ENCODE measurements at places on chromosomes 1 and 21.

GRCh38 chr21:42153046-42153686 is 65.8 kb upstream of the ABCG1 start:
- DNase-seq = no peak

DNA sequence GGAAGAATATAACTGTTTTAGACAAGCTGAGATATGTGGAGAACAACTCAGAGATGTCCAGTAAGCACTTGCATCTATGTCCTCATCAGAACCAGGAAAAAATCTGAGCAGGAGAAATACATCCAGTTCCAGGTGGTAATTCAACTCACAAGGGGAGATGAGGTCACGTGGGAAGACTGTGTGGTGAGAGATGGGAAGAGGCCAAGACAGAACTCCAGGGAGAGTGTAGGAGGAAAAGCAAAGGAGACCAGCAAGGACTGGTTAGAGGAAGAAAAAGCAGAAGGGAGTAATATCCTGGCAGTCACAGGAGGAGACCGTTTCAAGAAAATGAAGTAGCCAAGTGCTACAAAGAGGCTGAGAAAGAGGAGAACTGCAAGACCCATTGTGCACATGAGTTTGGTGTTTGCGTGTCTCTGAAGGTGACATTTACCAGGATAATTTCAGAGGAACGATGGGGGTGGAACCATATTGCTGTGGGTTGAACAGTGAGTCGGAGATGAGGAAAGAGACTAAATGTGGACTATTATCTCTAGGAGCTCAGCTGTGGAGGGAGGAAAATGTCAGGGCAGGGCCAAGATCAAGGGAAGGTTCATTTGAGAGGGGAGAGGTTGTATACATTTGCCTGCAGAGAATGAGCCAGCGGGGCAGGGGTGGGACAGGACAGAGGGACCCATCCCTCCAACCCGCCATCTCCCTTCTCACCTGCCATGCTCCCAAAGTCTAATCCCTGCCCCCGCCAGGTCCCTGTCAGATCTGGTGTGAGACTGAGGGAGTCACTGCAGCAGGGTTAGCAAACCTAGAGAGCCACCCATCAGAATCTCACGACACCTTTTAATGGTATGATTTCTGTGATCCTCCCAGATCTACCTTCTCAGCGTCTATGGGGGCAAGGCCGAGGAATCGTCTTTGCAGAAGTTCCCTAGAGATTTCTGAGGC is 24.9 kb downstream of the SUSD4 start:
- DNase-seq = no peak

DNA sequence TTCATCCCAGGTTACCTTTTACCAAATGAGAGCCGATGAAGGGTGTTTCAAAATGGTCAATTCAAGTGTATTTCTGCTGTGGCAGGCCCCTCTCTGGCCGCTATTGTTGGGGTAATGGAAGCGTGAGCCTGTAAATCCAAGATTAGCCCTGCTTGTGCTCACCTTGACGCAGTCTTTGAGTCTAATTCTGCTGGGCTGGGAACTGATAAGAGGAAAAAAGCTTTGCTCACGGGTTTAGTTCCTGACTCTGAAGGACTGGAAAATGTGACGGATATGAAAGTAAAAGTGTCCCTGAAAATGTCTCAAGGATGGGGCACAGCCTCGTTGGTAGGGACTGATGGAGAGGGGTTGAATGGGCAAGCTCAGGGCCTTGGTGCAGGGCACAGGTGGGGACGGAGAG is 125.9 kb upstream of the GALNT2 start:
- DNase-seq = no peak

- peak; percentile 40 for DNase-seq
Measured at GRCh38 chr1:31739346-31739745, 24.8 kb downstream of the ADGRB2 start.

GRCh38 chr1:16980473-16981268 is at the start of gene MFAP2:
TSS of gene MFAP2 (minus strand) at chr1:16980620. CDS start at chr1:16978273, 2,347 bp downstream.
- no peak for DNase-seq

DNA sequence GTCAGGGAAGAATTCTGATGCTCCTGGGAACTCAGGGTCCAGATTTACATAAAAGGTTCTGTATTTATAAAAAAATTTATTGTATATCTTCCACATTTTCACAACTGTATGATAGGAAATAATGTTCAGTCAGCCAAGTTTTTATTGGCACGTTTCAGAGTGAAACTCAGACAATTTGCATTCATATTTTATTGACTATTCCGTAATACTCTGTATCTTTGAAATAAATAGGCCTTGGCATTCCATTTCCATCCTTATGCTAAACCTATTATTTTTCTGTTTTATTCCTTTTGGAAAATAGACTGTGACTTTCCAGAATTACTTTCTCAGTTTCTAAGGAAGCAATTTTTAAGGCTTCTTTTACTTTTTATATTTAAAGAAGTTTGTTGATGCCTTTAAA is 329.0 kb downstream of the OLFM3 start:
- DNase-seq = no peak

DNA sequence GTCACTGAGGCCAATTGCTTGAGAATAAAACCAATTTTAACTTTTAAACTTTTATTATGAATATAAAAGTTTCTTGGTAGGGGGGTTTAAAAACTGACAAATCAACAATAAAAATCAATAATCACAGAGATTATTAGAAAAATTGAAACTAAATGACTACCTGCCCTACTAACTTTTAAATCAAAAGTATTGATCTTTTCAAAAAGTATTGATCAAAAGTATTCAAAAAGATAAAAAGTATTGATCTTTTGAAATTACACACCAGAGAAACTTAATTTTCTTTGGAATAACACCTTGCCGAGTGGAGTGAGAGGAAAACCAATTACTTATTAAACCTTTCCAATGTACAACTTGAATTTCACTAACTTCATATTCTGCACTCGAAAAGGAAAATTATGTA is 2.2 kb downstream of the SLC30A1 start:
- DNase-seq = no peak

DNA sequence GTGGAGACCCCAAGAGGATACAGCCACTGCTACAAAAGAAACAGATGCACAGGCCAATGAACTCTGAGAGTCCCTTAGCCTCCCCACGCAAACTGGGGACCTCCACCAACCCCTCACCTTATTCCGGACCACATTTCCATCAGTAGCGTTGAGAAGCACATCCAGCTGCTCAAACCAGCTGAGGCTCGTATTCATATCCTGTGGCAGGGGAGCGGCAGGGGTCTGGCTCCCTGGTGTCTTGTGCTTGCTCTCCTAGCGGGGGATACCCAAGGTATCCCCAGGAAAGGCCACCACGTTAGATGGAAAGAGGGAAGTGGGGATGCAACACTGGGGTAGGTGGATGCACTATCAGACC is 481 bp downstream of the CCDC163 start:
- DNase-seq = no peak

DNA sequence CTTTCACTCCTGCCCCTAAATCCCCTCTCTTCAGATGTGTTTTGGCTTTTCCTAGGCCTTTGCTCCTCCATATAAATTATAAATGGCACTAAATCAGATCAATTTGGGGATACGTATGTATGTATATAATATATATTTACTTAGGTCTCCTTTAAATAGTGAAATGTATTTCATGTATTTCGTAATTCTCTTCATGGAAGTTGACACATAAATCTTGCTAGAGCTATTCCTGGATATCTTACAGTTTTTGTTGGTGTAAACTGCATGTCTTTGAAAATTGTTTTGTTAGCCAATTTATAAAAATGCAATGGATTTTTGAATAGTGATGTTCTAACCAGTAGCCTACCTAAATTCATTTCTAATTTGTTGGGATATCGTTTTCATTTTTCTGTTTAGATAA is 9.0 kb downstream of the RPF1 start:
- no peak for DNase-seq

DNA sequence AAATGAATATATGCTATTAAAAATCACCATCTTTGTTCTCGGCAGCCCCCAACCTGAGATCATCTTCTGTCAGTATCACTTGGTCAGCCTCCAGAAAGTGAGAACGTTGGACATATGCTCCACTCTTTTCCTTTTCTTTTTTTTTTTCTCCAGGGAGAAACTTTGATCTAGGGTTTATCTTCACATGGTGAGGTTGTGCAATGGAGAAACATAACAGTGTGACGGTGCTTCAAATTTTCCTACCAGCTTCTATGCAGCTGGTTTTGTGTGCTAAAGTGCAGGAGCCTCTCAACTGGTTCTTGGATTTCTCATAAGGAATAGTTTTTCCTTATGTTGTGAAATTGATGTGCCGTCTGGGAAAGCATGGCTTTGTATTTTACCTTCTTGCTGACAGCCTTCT is 1202.9 kb downstream of the NCAM2 start:
- no peak for DNase-seq

DNA sequence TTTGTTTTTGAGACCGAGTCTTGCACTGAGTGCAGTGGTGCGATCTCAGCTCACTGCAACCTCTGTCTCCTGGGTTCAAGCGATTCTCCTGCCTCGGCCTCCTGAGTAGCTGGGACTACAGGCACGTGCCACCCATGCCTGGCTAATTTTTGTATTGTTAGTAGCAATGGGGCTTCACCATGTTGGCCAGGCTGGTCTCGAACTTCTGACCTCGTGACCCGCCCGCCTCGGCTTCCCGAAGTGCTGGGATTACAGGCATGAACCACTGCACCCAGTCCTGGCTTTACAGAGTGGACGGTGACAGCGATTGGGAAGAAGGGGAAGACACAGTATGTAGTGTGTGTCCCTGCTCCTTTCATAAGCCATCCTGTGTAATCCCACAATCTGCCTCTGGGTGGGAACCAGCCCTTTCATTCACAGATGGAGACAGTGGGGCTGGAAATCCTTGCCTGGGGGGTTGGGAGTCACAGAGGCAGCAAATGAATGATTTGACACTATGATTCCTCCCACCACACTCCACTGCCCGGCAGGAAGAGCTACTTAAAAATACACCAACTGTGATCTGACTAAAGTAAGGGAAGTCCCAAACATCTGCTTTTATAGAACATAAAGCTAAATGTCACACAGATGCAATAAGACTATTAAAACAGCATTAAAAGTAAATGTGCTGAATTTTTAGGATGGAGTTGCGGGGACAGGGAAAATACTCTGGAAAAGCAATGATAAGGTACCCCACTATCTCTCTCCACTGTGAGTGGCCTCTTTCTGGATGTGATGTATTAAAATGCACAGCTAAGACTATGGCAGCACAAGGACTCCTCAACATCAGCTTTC is 4.5 kb downstream of the PARP1 start:
- DNase-seq = no peak

DNA sequence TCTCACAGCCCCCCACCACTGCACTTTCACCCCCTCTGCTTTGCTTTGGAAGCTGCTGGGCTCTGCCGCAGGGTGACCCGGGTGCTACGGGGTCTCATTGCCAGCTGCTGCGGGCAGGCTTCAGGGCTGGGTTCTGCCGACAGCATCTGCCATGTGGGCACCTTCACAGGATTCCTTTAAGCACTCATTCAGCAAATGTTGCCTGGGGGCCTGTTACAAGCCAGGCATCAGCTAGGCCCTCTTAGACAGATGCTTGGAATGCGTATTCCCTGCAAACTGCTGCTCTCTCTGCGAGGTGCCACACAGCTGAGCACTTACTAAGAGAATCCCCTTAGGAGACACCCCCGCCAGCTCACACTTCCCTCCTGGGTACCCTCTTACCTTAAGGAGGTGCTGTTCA is 29.2 kb downstream of the COL16A1 start:
- no peak for DNase-seq

GRCh38 chr1:179016706-179017382 is 8.8 kb upstream of the FAM20B start:
- no peak for DNase-seq

DNA sequence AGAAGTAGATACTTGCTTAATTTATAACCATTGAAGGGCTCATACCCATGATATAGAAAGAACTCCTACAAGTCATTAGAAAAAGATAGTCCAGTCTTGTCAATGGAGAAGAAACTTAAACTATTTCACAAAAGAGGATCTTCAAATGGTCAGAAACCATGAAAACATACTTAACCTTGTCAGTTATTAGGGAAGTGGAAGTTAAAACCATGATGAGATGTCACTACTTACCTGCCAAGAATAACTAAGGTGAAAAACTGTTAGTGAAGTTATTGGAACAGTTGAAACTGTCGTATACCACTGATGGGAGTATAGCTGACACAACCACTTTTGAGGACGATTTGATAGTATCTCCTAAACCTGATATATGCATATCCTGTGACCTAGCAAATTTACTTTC is 46.8 kb downstream of the OSBPL9 start:
- DNase-seq = no peak

- no peak for DNase-seq
Measured at GRCh38 chr1:84918726-84919336, 25.8 kb upstream of the LPAR3 start.

GRCh38 chr1:198549866-198550265 is 9.4 kb upstream of the ATP6V1G3 start:
- no peak for DNase-seq

GRCh38 chr1:182054698-182055326 is 6.7 kb downstream of the ZNF648 start:
- peak; percentile 45 for DNase-seq

GRCh38 chr1:78146205-78146771 is 100.5 kb downstream of the GIPC2 start:
- DNase-seq = no peak

DNA sequence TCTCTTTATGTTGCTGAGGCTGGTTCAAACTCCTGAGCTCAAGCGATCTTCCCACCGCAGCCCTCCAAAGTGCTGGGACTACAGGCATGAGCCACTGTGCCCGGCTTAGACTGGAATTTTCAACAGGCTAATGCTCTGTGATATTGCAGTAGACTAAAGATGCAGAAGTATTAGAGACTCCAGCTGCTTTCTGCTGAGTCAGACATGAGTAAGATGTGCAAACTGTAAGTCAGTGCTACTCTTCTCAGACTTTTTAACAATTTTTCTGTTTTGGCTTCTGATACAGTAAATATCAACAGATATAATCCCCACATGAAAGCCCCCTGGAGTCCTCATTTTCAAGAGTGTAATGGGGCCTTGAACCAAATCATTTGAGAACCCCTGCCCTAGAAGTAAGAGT is 29.3 kb upstream of the NLRP3 start:
- DNase-seq = no peak

DNA sequence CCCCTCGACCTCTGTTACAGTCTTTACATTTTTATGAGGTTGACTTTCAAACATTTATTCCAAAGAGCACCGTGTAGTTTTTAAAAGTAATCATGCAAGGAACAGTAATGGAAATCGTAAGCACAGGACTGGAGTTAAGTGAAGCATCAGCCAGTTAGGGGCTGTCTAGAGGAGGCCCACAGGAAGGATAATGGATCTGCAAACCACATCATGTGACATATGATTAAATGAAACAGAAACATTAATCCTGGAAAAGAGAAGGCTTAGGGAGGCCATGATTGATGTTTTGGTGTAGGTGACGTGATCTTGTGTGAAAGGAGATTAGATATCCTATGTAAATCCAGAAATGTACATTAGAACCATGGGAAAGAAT is 25.0 kb downstream of the RGS7 start:
- no peak for DNase-seq

DNA sequence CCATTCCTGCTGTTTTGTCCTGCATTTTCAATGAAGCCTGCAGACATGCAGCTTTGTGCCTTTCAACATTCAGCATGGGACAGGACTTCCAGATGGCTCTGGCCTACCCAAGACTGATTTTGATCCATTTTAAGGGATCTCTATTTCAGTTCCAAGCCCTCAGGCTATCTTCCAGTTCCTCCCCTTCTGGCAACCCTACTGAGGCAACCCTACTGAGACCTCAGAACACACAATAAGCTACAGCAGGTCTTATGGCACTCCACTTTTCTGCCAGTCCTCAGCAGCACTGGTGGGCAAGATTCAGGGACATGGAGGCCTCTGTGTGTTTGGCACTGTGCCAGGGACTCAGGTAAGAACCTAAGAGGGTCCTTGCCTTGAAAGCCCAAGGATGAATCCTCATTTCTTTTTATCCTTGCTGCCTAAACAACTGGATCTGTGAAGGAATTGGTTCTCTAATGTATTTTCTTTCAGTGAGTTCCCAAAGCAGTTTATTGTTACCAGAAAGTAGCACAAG is 50.7 kb downstream of the MAB21L3 start:
- no peak for DNase-seq

All from CD4-positive, alpha-beta T cell treated with Interferon alpha-2 for 1 hour (primary cell).